NCI-H2029 (cell line): ENCODE measurements at places on chromosomes 2 and 18.

GRCh38 chr2:143977356-143977755 lies 542.6 kb downstream of the ZEB2 start:
- DNase-seq: no peak

DNA sequence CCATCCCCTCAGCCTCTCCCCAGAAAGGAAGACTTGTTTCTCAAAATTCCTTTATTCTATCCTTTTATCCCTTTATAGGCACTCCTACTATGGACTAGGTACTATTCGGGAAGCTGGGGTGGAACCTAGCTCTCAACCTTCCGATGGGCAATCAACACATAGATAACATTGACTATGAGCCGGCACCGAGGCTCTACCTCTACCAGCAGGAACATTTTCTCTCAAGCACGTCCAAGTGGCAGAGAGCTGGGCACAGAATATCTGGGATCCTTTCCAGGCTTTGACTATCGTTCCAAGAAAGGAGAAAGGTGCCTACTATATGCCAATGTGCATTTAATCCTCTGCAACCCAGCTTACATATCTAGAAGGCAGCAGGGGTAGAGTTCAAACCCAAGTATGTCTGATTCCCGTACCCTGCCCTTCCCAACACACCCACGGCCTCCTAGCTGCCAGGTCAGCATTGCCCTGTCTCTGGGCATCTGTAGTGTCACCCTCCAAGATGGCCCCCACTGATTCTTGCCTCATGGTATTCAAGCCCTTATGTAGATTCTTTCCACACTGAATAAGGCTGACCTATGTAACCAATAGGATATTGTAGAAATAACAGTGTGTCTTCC lies 28.3 kb downstream of the TNS1 start:
- no peak for DNase-seq

DNA sequence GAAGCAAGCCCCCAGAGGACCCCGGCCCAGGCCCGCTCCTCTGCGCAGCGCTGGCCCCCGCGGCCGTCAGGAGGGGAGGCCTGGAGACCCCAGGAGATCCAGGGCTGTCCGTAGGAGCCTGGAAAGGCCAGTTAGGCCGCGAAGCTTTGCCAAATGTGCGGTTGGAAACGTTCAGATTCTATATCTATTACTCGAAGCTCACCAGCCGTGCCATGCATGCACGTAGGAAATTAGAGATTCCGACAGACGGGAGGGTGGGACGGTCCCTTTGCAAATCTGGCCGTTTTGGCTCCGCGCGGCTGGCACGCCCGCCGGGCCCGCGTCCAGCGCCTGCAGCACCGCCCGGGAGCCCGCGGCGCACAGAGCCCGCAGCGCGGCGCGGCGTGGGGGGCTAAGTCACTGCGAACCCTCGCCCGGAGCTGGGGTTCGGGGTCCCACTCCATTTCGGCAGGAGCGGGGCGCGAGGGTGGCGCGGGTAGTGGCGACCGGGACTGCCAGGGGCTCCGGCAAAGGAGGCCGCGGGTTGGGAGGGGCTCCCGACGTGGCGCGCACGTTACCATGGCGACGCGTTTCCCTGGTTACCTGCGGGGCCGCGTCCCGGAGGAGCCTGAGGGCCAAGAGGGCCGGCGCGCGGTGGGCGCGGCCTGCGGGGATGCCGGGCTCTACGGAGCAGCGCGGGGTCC lies 488.6 kb upstream of the SMIM21 start:
- no peak for DNase-seq

GRCh38 chr2:2868085-2868484 lies 509.5 kb downstream of the EIPR1 start:
- no peak for DNase-seq

DNA sequence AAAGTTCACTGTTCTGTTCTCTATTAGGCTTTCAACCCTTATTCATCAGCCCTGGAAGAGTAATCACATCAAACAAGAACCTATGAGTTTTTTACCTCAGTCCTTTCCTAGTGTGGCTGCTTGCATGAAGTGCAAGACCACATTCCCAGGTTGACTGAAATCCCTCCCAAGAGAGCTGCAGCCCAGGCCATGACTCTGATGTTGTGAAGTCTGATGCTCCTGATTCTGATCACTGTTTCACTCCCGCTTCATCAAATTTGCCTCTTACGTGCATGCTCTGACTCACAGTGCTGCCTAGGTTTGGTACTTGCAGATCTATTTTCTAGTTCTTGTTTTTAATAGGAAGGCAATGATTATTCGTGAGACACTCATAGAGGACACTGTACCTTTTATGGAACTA lies 58.2 kb upstream of the DSEL start:
- no peak for DNase-seq

GRCh38 chr2:230267556-230267955 lies 42.0 kb downstream of the SP140 start:
- DNase-seq: no peak

- DNase-seq: no peak
These were observed 916 bp downstream of the TAF4B start for GRCh38 chr18:26227051-26227670.

DNA sequence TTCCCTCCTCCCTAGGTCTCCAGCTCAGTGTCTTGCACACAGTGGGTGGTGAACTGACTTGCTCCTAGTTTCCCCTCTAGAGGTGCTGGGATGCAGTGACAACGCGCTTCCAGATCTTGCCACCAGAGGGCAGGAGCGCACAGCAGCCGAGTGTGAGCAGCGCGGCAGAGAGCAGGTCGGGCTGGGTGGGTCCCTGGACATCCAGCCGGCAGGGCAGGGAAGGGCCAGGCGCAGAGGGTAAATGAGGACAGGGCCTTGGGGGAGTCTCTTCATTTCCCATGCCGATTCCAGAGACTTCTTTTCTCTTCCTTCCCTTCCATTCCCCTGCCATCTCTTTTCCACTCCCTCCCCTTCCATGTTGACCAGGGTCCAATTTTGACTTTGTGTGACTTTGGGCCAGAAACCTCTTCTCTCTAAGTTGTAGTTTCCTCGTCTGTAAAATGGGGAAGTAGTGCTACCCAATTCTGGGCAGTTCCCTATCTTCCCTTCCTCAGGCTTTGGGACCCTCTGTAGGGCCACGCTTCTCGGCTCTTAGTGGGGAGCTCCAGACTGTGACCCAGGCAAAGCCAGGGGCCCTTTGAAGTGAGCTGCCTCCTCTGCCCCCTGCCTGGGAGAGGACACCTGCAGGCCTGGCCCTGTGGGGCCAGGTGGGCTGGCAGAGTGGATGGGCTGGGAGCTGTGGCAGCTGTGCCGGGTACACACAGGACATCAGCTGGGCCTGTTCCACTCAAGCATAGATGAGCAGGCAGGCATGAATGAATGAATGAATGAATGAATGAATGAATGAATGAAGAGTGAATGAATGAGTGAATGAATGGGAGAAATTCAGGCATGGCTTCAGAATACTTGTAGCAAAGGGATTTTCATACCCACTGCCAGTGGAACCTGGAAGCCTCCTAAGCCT lies 43.3 kb upstream of the TAF1B start:
- DNase-seq: peak; percentile 53

GRCh38 chr2:102082571-102083392 lies 59.8 kb upstream of the IL1R1 start:
- peak; percentile 17 for DNase-seq

DNA sequence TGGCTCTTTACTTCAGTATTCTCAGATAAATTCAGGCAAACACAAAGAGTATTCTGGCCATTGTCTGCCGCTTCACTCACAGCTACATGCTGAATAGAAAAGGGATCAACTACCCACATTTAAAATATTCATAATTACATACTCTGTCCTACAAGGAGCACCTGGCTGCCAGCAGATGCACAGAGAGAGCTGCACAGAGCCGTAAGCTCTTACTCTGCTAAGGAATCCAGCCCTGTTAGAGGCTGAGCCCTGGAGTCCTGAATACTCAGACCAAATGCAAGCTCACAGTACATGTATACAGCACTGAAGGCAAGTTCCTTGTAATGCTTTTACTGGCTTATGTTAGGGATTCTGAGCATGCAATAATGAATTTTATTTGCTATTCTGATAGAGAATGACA lies 80.3 kb downstream of the FTCDNL1 start:
- no peak for DNase-seq

DNA sequence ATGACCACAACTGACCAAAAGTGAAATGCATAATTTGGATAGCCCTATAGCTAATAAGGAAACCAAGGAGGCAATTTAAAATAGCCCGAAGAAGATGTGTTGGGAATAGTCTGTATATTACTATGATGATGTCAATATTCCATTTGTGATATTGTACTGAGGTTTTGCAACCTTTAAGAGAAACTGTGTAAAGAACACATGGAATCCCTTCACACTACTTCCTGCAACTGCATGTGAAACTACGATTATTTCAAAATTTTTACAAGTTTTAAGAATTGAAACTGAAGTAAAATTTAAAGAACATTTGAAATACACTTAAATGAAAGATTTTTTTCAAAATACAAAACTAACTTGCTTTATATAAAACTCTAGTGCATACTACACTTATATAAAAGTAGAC lies 504.3 kb upstream of the ID2 start:
- no peak for DNase-seq

DNA sequence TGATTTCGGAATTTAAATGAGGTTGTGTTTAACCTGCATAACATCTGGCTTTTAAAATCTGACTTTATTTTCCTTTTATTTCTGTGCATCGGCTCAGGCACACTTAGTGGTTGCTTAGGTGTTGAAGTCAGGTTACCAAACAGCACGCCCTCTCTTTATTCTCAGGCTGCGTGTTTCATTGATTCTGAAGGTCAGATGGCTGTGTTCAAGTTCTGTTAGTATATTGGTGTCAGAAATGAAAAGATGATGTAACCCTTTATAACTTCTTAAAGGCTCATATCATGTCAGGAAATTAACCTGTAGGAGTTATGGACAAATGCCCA lies 246.5 kb downstream of the LDLRAD4 start:
- no peak for DNase-seq

DNA sequence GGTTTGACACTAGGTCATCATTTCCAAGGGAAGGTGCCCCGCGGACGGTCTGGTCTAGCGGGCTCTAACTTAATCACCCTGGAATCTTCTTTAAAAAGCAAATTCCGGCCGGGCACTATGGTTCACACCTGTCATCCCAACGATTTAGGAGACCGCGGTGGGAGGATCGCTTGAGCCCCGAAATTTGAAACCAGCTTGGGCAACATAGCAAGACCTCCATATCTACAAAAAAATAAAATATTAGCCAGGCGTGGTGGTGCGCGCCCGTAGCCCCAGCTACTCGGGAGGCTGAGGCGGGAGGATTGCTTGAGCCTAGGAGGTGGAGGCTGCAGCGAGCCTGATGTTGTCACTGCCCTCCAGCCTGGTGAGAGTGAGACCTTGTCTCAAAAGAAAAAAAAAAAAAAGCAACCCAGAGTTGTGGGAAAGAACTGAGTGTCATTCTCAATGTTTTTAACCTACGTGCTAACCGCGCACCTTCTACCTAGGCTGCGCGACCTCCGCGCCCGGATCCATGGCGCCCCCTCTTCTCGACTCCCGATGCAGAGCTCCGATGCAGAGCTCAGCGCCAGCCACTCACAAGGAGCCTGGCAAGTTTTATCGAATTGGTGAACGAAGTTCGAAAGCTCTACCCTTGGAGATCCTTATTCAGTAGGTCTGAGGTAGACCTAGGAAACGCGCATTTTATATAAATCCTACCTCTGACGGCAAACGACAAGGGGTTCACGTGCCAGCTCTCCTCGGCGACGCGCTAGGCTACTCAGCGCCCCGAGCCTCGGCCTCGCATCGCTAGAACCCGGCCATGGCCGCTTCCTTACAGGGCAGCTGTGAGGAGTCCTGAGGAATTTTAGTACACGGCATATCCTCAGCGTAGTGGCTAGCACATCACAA lies 888 bp upstream of the TWSG1 start:
- DNase-seq: no peak

DNA sequence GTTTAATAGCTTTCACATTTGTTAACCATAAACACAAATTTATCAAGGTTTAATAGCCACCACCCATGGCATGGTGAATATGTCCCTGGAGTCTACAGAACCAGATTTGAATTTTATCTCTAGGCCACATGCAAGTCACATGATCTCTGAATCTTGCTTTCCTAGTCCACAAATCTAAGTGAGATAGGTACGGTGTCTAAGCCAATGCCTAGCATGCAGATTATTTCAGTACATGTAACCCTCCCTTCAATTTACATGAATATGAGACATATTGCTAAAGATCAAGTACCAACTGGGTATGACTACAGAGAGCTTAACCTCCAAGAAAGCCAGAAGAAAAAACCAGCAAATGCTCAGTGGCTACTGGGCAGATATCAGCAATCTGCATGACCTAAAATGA lies 10.0 kb downstream of the ZNF24 start:
- no peak for DNase-seq

- peak; percentile 38 for DNase-seq
These were observed 75.4 kb upstream of the UBE2E3 start for GRCh38 chr2:180905002-180905401.

- no peak for DNase-seq
These were observed 80.3 kb downstream of the MBOAT2 start for GRCh38 chr2:8923183-8923582.

GRCh38 chr18:34604591-34604990 lies 105.5 kb upstream of the DTNA start:
- DNase-seq: no peak

- no peak for DNase-seq
These were observed 244.1 kb downstream of the ICOS start for GRCh38 chr2:204180649-204181048.

DNA sequence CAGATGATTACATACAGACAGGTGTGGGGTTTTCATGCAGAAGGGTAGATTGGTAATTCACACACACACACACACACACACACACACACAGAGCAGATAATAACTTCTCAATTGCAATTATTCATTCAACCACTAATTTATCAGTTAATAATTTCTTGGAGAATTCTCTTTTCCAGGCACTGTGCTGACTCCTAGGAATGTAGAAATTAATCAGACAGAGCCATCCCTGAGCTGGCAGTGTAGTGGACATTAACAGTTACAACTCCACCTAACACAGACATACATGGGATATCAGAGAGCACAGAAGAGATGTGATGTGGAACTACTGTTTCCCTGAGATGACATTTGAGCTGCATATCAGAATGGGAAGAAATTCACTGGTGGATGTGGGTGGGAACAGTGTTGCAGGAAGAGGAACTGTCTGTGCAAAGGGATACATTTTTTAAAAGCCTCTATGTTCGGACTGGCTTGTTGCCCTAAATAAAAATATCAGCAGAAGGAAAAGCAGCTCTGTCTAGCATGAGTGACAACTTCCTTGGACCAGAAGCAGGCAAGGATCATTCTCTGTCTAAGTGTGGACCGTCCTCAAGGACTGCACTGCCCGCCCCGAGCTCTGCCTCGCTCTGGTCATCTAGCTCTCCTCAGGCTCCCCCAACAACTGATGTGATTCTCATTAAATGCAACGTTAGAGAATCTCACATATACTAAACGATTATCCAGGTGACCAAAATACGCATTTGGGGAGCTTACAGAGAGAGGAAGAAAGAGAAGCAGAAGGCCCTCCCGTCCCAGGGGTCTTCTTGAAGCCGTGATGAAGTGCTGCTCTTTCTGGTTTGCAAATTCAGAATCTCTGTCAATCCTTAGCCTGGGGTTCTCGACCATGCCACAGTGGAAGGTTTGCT lies 173.4 kb upstream of the TRIB2 start:
- DNase-seq: no peak

DNA sequence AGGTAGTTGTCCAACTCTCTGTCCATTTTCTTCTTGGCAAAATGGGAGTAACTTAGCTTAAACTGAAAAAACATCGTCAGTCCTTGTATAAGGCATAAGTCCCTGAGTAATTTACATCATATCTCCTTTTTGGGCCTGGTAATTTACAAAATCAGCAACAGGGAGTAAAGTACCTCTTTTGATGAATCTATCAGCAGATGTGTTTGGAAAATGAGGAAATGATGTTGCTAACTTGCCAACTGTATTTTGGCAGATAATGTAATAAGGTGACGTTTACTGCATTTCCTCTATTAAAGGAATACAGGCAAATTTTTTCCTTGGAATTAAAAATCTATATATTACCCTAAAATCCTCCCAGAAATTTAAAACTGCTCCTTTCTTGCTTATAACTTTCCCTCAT lies 29.2 kb downstream of the ANKRD44 start:
- no peak for DNase-seq
